ENCODE measurements at places on chromosomes 2 and 18.
A peak's percentile ranks its signal among the peaks of the same experiment; 100 is the strongest.

- no peak for DNase-seq
Observed at GRCh38 chr2:123513351-123513750, 511.7 kb upstream of the CNTNAP5 start.

DNA sequence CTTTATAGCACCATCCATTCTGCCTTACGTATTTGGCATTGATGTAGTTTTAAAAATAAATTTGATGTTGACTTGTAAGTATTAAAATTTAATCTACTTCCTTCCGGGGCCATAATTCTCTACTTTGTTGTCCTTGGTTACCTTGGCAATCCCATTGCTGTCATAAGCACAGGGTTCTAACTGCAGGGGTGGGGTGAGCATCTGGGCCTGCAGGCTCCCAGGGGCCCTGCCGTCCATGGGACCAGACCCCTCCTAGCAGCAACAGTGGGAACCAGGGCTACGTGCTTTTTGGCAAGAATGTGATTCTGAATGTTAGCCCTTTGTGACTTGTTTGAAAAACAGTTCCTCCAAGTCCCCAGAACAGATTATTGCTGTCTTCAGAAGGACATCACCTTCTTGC is 4.9 kb downstream of the ASAP2 start:
- DNase-seq: no peak

DNA sequence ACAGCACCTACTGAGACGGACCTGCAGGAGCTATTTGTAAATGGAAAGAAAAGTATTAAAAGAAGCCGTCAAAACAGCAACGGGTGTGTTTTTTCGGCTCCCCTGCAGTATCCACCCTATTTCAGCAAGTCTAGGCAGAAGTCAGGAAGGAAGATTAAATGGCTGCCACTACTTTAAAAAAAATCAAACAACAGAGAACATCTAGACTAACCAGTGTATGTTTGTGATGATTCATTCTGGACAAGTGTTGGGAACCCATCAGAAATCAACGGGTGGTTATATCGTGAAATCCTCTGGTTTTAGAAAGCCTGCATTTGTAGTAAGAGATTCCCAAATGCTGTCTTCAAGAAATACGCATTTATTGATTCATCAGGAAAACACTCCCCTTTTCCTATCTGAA is 9.0 kb downstream of the PMAIP1 start:
- no peak for DNase-seq

- DNase-seq: no peak
Observed at GRCh38 chr2:106830191-106830590, 55.8 kb downstream of the ST6GAL2 start.

- DNase-seq: no peak
Observed at GRCh38 chr2:112164876-112165275, 26.7 kb downstream of the FBLN7 start.

DNA sequence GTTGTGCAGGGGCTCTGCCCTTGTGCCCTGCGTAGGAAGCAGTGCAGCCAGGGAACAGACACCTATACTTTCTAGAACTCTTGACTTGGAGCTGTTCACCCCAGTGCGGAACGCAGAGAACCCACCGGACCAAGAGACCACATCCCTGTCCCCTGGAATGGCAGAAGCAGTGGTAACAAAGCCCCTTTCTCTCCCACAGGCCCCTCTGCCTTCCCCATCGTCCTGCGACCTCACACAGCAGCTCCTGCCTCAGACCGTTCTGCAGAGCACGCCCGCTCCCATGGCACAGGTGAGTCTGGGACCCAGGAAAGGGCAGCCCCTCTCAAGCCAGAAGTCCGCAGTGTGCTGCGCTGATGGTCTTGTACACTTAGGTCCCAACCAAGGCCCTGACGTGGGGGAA is 24.6 kb upstream of the RPL31 start:
- no peak for DNase-seq

- no peak for DNase-seq
Observed at GRCh38 chr2:130314377-130314776, 28.3 kb upstream of the IMP4 start.

GRCh38 chr2:70104231-70105111 is 17.2 kb downstream of the PCBP1 start:
- DNase-seq: peak; percentile 23

DNA sequence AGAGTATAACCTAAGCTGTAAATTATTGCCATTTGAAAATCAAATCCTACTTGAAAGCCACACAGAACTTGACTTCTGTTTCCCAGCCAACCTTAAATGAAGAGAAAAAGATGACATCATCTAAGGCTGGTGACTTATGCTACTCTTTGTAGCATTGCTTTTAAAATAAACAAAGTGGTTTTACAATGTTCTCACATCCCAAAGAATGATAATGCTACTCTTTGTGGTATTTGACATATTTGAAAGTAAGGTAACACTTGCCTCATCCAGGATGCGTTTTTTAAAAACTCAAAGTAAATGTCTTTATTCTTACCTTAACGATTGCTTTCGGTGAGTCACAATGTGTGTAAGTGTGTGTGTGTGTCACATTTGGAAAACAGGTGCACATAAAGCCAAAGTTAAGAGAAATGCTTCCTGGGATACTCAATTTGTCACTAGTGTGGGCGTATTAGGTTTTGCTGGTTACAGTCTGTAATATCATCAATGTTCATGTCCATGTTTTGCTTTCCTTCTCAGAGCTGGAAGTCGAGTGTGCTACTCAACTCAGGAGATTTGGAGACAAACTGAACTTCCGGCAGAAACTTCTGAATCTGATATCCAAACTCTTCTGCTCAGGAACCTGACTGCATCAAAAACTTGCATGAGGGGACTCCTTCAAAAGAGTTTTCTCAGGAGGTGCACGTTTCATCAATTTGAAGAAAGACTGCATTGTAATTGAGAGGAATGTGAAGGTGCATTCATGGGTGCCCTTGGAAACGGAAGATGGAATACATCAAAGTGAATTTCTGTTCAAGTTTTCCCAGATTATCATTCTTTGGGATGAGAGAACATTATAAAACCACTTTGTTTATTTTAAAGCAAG is 2.6 kb downstream of the PMAIP1 start:
- DNase-seq: no peak

GRCh38 chr18:59612381-59612780 is 84.8 kb downstream of the CCBE1 start:
- no peak for DNase-seq

DNA sequence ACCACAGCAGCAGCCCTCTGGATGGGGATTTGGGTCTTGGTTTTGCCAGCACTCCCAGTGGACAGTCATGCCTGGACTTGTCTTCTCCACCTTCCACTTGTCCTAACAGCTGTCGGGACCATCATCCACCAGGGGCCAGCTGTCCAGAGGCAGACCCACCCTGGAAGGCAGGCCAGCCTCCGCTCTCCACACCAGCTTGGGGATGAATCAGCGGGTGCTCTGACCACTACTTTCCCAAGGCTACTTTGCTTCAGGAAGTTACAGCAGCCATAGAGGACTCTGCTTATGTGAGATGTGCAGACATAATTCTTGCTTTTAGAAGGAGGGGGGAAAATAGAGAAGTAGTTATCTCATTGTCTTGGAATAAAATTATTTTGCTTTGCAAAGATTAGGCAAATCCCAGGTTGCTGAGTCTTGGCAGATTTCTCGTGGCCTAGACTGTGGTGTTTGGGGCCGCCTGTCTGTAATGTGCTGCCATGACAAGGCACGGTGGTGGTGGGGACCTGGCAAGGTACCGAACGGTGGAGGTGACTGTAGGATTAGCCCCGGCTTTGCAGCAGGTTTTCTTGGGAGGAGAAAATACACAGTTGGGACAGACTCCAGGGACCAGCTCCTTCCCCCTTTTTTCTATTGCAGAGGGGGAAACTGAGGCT is 148.7 kb downstream of the AGAP1 start:
- DNase-seq: no peak

- DNase-seq: no peak
Observed at GRCh38 chr18:6719910-6720683, 9.4 kb upstream of the ARHGAP28 start.

- DNase-seq: no peak
Observed at GRCh38 chr18:60372596-60372995, at the start of gene MC4R. TSS of gene MC4R (minus strand) at chr18:60372775. CDS start at chr18:60372349, 426 bp downstream.

DNA sequence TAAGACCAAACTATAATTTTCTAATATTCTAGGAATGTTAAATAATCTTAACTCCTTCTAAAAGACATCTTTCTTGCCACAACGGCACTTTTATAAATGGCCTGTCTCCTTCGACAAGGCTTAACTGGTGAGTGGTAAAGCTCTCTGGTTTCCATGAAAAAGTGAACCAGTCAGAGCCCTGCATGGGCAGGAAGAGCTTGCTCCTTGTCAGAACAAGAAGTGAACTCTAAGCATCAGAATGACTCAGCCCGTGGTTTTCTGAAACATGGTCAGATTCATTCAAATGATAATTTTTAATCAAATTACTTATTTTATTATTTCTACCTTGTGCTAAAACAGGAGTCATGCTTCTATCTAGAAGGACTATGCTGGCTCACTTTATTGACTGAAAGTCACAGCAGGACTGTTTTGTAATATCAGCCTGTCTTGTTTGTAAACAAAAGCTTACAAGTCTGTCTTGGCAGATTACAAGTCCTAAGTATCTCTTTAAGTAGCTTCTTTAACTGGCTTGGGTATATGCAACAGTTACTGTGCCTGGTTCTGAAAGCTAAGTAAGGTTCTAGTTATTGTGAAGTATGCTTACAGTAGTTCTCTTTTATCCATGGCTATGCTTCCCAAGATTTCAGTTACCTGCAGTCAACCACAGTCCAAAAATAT is 245.4 kb downstream of the NAPG start:
- DNase-seq: no peak

DNA sequence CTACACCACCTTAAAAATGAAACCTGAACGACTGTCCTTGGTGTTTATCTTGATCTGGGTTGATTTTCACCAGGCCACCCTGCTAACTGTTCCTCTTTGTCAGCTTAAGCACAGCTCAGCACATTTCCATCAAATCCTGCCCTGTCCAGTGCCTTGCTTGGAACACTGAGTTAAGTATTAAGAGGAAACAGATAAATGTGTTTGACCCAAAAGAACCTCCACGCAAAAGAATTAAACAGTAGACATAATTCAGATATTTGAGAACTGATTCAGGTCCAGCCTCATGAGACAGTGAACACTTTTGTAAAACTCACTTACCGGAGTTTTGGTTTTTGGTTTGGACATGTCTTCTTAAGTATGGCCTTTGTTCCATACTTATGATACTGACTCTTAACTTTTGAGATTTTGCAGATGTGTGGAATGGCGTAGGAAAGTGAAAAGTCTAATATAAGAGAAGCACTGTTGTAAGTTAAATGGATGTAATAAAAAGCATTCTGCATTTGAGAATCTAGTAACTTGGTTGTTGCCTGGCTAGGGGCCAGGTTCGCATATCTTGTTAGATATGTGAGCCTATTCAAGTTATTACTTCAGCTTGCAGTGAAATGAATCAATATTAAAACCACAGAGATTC is 88.9 kb upstream of the SERPINE2 start:
- no peak for DNase-seq

DNA sequence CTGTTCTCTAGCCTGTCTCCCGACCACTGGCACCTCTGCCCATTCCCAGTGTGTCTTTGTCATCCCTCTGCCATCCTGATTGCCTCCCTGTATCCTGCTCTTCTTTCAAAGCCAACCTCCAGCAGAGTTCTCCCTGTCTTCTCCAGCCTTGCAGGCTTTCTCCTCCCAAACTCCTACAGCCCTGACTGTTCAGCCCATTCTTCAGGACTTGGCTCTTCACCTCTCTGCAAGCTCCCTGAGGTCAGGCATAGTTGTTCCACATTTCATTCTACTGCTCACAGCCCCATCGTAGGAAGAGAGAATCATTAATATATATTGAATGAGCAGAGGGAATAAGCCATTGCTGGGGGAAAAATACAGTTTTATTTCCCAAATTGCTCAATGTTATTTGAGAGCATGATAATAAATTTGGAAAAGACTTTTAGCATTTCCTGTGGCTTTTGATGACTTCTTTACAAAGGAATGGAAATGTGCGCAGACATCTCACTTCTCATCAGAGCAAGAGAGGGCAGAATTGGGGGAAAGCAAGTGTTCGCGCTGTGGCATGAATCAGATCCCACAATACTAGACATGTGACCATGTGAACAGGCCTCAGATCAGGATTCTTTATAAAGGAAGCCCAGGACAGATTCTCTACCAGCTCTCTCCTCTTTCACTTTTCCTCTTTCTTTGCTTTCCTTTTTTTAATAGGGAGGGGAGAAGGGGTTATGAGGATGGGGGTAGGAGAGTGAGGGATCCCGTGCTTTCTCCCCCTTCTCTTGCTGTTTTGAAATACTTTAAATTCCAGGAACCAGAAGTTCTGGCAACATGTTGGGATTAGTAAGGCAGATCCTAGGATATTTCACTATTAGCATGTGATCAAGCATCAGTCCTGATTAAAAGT is 37.4 kb downstream of the EPAS1 start:
- DNase-seq: no peak

DNA sequence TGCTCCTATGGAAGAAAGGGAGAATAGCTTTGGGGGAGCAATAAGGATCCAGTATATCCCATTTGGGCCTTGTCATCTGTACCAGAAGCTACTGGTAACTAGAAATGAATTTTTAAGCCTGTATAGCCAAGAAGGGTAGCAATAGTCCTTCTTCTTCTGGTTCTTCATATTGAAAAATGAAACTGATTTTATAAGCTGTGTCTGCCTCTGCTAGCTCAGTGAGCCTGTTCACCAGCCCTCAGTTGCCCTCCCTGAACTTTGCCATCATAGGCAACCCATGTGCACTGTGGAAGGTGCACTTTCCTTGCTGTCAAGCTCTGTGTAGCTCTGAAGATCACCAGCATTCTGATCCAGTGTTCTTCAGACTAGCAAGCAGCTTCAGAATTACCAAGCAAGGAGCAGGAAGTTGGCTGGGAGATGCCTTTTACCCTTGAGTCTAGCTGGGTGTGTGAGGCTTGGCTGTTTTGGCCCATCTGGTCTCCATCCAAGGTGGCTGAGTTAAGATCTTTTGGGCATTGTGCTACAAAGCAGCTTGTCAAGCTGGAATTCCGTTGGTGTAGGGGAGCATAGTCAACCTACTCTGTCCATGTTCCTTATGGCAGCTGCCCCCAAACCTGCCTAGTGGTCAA is 55.8 kb upstream of the MGAT5 start:
- DNase-seq: no peak

- DNase-seq: no peak
Observed at GRCh38 chr2:30565851-30566358, 118.9 kb downstream of the LCLAT1 start.

- no peak for DNase-seq
Observed at GRCh38 chr2:239762106-239762505, 263.0 kb downstream of the NDUFA10 start.

DNA sequence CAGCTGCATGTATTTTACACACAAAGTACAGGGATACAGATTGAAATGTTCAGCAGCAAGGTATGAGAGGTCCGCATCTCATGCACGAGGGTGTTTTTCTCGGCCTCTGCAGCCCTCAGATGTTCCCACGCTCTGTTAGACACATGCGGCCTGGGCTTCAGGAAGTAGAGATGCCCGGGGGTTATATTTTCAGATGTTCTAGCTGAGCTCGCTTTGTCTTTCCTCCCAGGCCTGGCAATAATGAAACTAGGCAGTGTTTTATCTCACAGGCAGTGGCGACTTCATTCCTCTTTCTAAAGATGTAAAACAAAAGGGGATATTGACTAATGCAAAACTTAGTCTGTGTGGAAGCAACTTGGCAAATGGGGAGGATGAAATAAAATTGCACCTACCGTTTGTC is 190.7 kb downstream of the GBX2 start:
- no peak for DNase-seq

Data from activated CD4-positive, alpha-beta T cell treated with anti-CD3 and anti-CD28 coated beads, Interleukin-2, amount 50 U/mL, for 1 hour (primary cell).